Bronchial epithelial cell (primary cell): ENCODE measurements at places on chromosomes 2 and 18. TPM values are rescaled to one million over a fixed set of nuclear protein-coding genes. Genes with fewer than 3 reads are reported as not detected.

- no peak for DNase-seq
Measured at GRCh38 chr2:82340578-82341053, 2036.1 kb upstream of the LRRTM1 start.

- no peak for DNase-seq
Measured at GRCh38 chr2:11534071-11534745, 363 bp downstream of the GREB1 start.

GRCh38 chr2:172299741-172300140, 127.6 kb upstream of the ITGA6 start:
- peak; percentile 89 for DNase-seq

GRCh38 chr2:237427769-237428506, 14.0 kb upstream of the COL6A3 start:
- no peak for DNase-seq

GRCh38 chr2:25936889-25937545, 45.3 kb downstream of the KIF3C start:
- no peak for DNase-seq

DNA sequence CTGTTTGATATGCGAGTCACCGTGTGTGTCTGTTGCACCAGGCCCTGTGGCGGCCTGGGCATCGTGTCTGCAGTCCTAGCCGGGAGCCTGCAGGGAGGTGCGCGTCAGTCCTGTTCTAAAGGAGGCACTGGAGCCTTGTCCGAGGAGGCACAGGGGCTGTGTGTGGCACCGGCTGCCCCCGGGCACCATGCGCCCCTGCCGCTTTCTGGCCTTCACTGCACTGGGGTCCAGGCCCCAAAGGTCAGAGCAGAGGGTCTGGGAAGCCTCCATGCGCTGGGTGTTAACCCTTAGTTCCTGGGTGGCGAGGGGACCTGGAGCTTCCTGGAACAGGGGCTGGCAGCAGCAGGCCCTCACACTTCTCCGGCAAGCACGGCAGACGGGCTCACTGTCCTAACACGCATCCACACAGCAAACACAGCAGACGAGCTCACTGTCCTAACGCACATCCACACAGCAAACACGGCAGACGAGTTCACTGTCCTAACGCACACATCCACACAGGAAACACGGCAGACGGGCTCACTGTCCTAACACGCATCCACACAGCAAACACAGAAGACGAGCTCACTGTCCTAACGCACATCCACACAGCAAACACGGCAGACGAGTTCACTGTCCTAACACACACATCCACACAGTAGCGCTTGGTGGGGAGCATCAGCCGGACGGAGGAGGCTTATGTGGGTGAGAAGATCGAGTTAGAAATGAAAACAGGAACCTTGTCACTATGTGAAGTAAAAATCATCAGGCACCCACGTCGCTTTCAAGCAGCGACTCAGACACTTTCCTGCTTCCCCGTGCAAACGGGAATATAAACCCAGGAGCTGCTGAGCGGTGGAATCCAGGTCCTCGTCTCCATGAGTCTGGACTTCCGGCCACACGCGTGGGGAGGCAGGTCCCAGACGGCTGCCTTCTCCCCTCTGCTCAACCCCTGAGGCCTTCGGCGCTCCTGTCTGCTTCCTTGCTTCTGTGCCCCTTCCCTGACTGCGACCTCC, 65.3 kb downstream of the TPO start:
- no peak for DNase-seq

DNA sequence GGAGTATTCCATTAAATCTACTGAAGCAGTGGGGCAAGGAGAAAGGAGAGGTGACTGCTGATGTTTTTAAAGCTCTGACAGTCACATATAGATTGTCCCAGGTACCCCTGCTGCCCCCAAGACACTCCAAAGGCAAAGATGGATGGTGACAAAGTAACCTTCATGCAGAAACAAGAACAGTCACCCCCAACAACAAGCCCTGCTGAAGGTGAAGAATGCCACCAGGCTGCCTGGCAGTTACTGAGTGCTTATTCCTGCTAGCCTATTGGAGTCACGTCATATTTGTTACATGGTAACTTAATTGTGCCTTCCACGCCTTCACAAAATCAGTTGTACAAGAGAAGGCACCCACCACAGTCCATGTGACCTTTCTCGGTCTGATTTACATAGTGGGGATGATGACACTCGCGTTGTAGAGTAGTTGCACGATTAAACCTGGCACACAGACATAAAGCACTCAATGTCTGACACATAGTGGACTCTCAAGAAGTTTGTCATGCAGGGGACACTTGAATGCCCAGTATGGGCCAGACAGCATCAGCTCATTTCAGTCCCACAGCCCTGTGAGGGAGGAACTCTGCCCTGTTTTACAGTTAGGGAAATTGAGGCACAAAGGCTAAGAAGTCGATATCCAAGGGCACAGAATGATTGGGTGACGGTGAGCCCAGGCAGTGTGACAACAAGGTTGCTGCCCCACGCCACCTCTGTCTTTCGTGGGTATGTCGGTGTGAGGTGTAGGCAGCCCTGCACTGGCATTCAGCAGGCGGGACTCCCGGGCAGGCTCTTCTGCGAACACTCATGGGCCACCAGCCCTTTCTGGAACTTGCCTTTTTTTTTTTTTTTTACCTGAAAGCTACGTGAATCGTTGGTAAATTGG, 62.7 kb downstream of the ZCCHC2 start:
- DNase-seq, result no peak

DNA sequence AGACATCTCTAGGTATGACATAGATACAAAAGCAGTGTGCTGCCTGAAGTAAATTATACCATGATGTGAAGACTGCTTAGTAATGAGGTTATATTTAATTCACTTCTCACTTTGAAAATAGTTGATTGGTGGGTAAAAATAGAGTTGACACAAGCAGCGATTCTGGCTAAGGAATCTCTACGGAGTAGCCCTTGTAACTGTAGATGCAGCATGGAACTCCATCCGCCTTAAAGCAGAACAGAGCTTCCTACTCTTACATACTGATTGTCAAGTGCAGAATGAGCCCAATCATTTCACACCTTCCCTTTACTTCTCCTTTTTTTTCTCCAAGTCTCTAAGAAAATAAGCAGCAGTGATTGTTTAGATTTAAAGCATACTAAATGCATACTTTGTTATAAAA, 1594.6 kb upstream of the SLC39A10 start:
- DNase-seq, result no peak

DNA sequence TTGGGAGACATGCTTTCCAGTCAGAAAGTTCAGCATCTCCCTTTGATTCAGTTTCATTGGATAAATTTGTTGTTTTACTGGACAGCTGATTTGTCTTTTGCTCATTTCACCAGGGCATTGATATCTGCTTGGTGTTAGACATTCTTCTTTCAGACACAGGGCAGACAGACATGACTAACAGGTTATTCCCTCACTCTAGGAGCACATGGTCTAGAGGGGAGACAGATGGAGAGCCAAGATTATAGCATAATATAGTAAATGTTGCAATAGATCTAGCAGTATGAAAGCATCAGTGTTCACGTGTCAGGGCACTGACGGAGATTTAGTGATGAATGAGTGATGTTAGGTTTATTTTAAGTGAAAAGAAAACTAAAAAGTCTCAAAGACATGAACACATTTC, 187.0 kb upstream of the CYRIA start:
- DNase-seq, result peak; percentile 30

DNA sequence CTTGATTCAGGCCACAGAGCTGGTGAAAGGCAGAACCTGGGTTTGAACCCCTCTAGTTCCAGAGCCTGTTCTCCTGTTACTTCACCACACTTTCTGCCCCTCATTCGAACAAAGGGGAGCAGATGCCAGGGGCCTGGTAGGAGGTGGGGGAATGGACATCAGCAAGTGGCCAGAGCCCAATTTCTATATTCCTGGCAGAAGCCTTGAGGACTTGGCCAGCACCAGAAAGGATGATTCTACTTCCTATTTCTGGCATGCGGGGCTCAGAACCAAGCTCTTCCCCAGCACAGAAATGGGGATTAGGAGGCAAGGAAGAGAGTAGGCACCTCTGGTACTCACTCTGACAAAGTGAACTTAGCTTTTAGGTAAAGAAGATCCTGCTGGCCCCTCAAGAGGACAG, 49.3 kb downstream of the ADD2 start:
- DNase-seq, result no peak

The CRACDL gene
- 0.26 and 1.4 TPM in 2 replicates for total RNA-seq

The FAM124B gene
- total RNA-seq, result not detected in 2 replicates

The PROM2 gene
- 10.8 and 41.6 TPM in 2 replicates for total RNA-seq

The CHRND gene
- total RNA-seq, result not detected in 2 replicates

The TNP1 gene
- total RNA-seq, result not detected in 2 replicates

The MRPL30 gene
- total RNA-seq, result 21.5 and 22.6 TPM in 2 replicates

The PCARE gene
- not detected in 2 replicates for total RNA-seq

The IL37 gene
- not detected in 2 replicates for total RNA-seq

The IL1R1 gene
- 1.6 and 3.1 TPM in 2 replicates for total RNA-seq

The SLC30A3 gene
- not detected in 2 replicates for total RNA-seq

The REEP1 gene
- total RNA-seq, result under 0.01 TPM in 1 of 2 replicates, not detected in the other

The KATNAL2 gene
- total RNA-seq, result under 0.01 and 0.77 TPM in 2 replicates
